ENCODE measurements at places on chromosomes 1 and 21.

GRCh38 chr1:187734427-187734826, 905.7 kb downstream of the PLA2G4A start:
- DNase-seq = no peak

GRCh38 chr1:235415008-235415904, 48.0 kb downstream of the TBCE start:
- peak; percentile 63 for DNase-seq

DNA sequence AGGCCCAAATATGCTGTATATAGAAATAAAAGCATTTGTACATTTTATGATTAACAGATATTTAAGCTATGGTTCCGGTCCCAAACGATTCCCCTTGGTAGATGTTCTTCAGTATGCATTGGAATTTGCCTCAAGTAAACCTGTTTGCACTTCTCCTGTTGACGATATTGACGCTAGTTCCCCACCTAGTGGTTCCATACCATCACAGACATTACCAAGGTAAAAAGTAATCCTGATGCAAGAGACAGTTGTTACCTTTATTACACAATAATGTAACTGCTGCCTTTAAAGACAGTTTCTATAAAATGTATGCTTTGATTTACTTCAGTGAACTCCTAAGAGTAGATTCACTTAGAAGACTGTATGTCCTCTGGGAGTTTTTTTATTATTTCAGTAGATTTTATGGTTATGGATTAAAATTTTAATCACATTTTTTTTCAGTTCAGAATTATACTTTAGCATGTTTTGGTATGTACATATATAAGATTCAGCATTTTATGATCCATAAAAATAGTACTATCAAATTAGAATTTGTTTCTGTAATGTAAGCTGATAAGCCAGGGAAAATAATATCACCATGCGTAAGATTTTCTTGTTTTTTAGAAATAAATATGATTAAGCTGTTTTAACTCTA, 96.5 kb downstream of the USP25 start:
- no peak for DNase-seq

GRCh38 chr1:7265771-7266371, 480.6 kb downstream of the CAMTA1 start:
- peak; percentile 50 for DNase-seq

DNA sequence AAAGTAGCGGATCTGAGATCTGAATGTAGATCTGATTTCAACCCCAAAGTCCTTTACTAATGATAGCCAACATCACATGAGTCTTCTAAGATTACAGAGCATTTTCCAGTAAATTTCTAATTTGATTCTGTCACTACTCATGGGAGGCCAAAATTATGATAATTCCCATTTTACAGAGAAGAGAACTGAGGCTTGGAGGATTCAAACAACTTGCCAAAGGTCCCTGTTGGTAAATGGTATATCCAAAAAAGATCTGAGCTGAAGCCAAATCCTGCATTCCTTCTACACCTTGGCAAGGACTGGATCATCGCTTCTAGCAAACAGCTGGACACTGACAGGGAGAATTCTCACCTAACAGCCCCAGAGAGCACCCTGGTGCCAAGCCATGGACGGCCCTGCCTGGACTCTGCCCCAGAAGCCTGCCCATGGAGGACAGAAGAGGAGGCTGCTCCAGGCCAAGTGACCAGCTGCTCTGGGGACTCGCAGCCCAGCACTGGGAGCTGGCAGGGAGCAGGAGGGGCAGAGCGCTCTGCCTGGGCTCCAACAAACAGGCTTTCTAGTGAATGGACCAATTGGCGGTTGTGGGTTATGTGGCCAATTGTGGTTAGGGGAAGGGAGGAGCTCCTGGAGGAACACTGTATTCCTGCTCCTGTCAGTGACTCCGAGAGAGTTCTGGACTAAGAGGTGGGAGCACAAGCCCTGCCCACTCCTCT, 6.4 kb upstream of the CSF1 start:
- DNase-seq = no peak

- DNase-seq = no peak
Measured at GRCh38 chr1:64042331-64043100, 160.9 kb upstream of the UBE2U start.

- no peak for DNase-seq
Measured at GRCh38 chr1:84724128-84724860, 34.0 kb upstream of the SSX2IP start.

GRCh38 chr1:87565861-87566260, 237.2 kb downstream of the LMO4 start:
- DNase-seq = no peak

GRCh38 chr1:175128523-175128922, 60.9 kb downstream of the TNN start:
- DNase-seq = no peak

GRCh38 chr1:202572867-202573266, 137.4 kb downstream of the SYT2 start:
- DNase-seq = no peak

- DNase-seq = peak; percentile 87
Measured at GRCh38 chr1:232142403-232143314, 487.3 kb downstream of the SIPA1L2 start.

GRCh38 chr1:215728169-215728568, 161.1 kb downstream of the KCTD3 start:
- DNase-seq = no peak

- DNase-seq = no peak
Measured at GRCh38 chr1:214473387-214473786, 78.0 kb downstream of the PTPN14 start.

DNA sequence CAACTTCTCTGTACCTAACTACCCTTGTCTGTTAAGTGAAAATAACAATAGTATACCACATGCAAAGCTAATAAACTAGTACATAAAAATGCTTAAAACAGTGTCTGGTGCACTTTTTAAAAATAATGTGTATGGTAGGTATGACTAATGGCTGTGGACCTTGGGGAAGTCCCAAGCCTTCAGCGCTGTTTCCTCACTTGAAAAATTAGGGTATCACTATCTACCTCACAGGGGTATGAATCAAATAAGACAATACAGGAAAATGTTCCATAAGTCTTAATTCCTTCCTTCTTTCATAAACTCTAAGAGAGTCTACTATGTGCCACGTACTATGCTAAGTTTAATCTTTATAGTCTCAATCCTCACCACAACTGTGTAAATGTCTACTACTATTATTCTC, 32.0 kb downstream of the EGLN1 start:
- DNase-seq = no peak

DNA sequence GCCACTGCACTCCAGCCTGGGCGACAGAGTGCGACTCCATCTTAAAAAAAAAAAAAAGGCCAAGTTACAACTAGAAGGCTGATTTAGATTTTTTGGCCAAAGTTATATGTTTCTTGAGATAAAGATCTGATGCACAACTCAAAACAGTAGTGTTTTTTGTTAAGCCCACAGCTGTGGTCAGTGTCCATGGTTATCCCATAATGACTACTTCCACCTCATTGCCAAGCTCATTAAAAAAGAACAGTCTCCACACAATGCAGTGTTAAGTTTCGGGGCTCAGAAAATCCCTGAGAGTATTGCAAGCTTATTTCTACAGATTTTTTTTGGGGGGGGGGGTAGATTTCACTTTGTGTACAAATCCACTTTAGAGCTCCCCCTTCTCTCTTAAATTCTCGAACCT, 120.5 kb downstream of the RUNX1 start:
- DNase-seq = no peak

DNA sequence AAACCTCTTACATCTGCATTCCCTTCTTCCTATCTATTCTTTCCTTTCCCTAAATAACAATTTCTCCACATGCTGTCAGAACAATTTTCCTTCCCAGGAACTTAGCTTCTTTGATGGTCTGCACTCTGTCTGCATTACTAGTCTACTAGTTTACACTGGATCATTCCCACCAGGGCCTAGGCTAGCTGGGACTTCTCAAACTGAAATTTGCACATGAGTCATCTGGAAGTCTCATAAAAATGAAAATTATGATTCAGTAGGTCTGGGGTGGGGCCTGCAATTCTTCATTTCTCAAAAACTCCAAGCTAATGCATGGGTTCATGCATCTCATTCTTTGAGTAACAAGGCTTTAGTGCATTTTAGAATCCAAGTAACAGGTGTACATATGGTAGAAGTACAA, 74.2 kb downstream of the GABPA start:
- DNase-seq = no peak

DNA sequence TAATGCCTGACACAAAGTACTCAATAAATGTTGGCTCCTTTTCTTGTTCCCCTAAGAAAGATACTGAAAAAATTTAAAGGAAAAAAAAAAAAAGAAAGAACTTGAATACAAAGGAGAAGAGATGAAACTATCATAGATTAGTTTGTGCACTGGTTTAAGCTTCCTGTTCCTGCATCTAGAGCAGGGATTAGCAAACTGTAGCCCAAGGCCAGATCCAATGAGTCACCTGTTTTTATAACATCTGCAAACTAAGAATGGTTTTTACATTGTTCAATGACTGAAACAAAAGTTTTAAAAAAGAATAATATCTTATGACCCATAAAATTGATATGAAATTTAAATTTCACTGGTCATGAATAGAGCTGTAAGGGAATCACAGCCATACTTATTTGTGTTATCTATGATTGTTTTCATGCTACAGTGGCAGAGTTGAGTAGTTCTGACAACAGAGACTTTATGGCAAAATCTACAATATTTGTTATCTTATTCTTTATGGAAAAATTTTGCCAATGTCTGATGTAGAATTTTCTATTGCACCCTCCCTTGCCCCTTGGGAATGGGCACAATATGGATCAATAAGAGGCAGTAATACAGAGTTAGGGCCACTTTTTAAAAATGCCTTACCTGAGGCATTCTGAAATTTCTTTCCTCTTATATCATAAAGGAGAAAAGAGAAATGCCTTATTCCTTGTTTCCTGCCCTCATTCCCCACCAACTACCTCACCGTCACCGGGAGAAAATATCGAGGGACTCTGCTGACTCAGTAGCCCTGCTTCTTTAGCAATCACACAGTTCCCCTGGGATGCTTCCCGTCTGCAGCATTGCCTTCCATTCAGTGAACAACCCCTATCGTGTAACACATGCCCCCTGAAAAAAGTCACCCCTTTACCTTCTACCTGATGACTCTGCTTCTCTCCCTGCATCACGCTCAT, 50.6 kb downstream of the WDR64 start:
- peak; percentile 54 for DNase-seq

- peak; percentile 59 for DNase-seq
Measured at GRCh38 chr1:206575165-206575893, 36.9 kb downstream of the EIF2D start.

DNA sequence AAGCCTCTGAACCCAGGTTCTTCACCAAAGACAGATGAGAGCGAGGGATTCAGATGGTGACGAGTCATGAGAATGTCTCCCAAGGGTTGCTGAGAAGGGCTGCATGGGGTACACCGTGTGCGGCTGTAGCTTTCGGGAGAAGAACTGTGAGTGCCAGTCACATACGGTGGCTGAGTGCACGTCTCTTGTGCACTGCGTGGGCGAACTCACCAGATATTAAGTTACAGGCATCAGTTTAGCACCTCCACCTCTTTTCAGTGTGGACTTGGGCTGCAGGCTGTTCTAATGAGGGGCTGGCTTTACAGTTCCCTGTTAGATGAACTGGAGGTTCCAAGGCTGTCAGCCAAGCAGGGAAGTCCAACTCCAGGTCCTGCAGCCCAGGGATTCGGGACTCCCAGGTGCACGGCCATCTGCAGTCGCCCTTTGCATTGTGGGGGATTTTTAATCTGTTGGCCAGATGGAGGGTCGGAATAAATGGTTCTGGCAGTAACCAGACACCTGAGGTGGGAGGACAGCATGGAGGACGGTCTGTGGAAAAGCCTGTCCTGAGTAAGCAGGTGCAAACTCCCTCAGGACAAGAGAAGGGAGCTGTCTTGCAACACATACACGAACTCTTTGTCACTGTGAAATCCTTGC, 26.5 kb upstream of the AVPR1B start:
- no peak for DNase-seq

DNA sequence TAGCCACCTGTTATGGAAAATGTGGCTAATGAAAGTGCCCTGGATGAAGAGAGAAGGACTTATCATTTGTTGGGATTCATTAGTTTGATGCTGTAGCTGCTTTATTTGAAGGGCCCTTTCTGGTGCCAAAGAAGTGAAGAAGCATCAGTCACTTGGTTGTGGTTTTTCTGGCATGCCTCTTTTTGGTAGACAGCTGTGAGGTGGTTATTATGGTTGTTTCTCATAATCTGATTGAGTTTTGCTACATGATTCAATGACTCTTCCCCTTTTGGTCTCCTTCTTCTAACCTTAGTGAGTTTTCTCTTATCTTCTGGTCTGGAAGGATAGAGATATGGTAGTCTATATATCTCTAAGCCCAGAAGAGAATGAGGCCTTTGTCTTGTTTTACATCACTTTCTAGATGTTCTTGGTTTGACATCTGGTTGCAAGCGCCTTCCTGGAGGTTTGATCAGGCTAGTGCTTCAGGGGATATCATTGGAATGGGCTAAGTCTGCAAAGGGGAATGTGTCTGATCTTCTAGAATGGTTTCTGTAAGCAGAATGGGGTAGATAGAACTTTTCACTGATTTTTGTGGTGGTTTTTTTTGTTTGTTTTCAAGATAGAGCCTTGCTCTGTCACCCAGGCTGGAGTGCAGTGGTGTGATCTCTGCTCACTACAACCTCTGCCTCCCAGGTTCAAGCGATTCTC, 26.0 kb downstream of the ARID1A start:
- no peak for DNase-seq

DNA sequence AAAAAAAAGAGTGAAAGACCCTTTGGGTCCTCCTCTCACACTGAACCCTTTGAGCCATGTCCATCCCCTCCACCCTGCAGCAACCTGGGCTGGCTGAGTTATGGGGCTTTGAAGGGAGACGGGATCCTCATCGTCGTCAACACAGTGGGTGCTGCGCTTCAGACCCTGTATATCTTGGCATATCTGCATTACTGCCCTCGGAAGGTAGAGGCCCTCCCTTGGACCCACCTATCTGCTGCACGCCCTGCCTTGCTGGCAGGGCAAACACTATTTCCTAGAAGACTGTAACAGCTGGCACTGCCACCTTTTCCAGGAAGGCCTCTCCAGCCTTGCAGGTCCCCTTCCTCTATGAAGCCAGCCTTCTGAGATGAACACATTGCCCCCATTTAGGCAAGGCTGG, 1.1 kb downstream of the SLC50A1 start:
- no peak for DNase-seq

DNA sequence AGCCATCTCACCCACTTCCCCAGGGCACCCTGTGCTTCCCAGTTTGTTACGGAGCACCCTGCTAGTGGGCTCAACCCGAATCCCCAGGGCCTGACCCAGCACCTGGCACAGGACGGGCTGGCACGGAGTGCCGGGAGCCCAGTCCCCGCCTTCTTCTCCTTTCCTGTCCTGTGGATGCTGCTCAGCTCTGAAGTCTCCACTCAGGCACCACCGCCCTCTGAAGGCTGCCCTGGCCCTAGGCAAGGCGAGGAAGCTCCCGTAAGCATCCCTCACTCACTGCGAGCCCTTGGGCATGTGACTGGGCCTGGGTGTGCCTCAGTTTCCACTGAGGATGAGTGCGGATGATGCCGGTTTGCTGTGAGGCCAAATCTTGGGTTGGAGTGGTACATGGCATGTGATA, 21.8 kb downstream of the SLC1A7 start:
- DNase-seq = no peak

DNA sequence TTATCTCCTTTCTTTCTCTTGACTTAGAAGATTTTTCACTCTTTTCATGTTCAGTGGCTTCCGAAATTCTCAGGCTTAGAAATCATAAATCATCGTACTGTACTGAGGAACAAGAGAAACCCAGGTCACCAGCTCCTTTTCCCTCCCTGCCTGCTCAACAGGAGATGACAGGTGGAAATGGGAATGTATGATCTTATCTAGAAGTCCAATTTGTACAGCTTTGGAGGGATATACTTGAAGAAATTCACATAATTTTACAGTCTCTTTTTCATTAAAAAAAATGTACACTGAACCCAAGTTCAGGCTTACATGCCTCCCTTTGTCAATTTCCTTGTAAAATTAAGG, 11.7 kb downstream of the EVA1C start:
- no peak for DNase-seq
